ENCODE measurements at places on chromosomes 6 and 20.

GRCh38 chr6:88262332-88262731, 96.2 kb upstream of the CNR1 start:
- peaks cover 3% of the 10 kb centered on the region for H3K27me3 ChIP-seq
- H3K36me3 ChIP-seq = no peaks in the 10 kb centered on the region
- H3K4me1 ChIP-seq = no peaks in the 10 kb centered on the region
- no peak overlapping the region for H3K27ac ChIP-seq
- no peak for DNase-seq

GRCh38 chr6:116969211-116969863, 92.3 kb downstream of the RFX6 start:
- H3K36me3 ChIP-seq = no peaks in the 10 kb centered on the region
- no peak overlapping the region for H3K27ac ChIP-seq
- no peaks in the 10 kb centered on the region for H3K4me1 ChIP-seq
- H3K27me3 ChIP-seq = no peaks in the 10 kb centered on the region

DNA sequence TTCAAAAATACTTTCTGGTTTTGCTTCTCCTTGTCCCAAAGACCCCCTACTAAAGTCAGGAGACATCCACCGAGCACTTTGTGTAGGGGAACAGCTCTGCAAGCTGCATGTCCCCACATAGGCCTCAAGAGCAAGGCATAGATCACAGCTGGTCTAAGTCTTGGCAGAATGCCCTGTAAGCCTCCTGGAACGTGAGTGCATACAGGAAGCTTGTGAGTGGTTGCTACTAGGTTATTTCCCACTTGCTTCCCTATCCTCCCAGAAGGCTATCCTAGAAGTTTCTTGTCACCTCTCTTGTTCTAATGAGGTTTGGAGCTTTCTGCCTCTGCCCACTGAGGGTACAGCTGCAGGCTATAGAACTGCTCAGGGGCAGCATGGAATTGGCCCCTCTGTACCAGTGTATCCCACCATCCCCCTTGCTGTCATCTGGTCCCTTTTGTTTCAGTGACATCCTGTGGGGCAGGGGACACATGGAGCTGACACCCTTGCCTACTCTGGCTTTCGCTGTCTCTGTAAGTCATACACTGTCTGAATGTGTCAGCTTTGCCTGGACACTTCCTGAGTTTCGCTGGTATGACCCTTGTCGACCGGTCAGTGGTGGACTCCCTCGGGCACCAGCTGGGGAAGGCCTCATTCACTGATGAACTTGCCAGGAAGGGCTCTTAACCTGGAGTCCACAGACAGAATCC, 35.6 kb upstream of the KCNK16 start:
- H3K27ac ChIP-seq = no peak overlapping the region
- no peaks in the 10 kb centered on the region for H3K36me3 ChIP-seq
- no peak for DNase-seq
- no peak overlapping the region for H3K4me3 ChIP-seq
- H3K4me1 ChIP-seq = peaks cover 6% of the 10 kb centered on the region
- peaks cover 2% of the 10 kb centered on the region for H3K27me3 ChIP-seq

DNA sequence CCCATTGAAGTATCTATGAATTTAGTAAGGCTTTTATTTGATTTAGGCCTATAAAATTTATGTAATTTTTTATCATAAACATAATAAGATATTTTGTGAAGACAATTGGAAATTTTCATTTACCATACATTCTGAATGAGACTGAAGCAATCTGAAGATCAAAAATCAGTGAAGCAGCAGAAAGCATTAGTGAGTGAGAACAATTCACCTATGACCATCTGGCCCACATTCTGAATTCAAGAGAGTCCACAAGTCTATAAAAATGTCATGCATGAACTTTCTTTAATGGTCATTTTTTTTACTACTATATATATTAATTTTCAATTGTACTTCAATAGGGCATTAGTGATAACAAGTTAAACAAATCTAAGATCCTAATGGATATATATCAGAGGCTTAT, 1026.6 kb upstream of the MAP3K7 start:
- H3K27ac ChIP-seq = no peak overlapping the region
- H3K36me3 ChIP-seq = no peaks in the 10 kb centered on the region
- no peak overlapping the region for H3K4me3 ChIP-seq
- DNase-seq = no peak
- H3K27me3 ChIP-seq = no peaks in the 10 kb centered on the region
- H3K4me1 ChIP-seq = no peaks in the 10 kb centered on the region

- H3K27ac ChIP-seq = no peak overlapping the region
- no peak overlapping the region for H3K4me3 ChIP-seq
- peaks cover 3% of the 10 kb centered on the region for H3K4me1 ChIP-seq
- H3K36me3 ChIP-seq = no peaks in the 10 kb centered on the region
Measured at GRCh38 chr6:38180586-38180985, 361.1 kb downstream of the ZFAND3 start.

- H3K4me1 ChIP-seq = peaks cover 67% of the 10 kb centered on the region
- no peaks in the 10 kb centered on the region for H3K36me3 ChIP-seq
- no peak overlapping the region for H3K27ac ChIP-seq
- peaks cover 5% of the 10 kb centered on the region for H3K27me3 ChIP-seq
- no peak for DNase-seq
Measured at GRCh38 chr6:5504078-5504477, 242.8 kb downstream of the FARS2 start.

GRCh38 chr6:169752074-169752623, 727 bp downstream of the ERMARD start:
- peaks cover 28% of the 10 kb centered on the region for H3K4me1 ChIP-seq
- no peak for DNase-seq
- peak overlapping the region; percentile 99 for H3K27ac ChIP-seq
- peak overlapping the region; percentile 84 for H3K4me3 ChIP-seq

DNA sequence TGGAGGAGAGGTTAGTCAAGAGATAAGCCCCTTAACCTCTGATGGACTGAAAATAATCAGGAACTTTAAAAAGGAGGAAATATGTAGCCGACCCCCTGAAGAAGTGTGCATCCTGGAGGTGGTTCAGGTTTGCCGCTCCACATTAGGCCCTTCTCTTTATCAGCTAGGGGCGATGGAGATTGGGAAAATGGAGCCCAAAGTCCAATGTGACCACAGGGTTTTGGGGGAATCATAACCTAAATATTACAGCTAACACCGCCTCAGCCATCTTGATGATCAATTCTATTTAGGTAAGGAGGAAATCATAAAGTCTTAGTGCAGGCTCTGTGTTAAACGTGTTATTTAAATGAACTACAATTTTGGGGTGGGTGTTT, 1.2 kb downstream of the OGFRL1 start:
- no peak for DNase-seq
- peaks cover 43% of the 10 kb centered on the region for H3K4me1 ChIP-seq
- peaks cover 9% of the 10 kb centered on the region for H3K36me3 ChIP-seq
- H3K4me3 ChIP-seq = peak overlapping the region; percentile 88

DNA sequence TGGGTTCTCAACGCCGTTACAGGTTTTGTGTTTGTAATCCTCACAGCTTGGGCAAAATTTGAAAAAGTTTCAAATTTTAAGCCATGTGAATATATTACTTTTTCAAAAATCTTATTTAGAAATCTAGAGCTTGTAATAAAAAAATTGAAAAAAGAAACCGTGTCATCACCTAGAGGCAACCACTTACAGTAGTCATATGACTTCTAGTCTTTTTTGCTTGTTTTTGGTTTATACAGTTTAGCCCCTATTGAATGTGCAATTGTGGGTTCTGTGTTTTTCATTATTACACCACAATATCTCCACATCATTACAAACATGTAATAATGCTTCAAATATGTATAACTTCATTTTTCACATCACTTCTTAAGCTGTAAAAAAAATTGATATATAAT, 888 bp downstream of the DYNLRB1 start:
- peaks cover 5% of the 10 kb centered on the region for H3K36me3 ChIP-seq
- peak overlapping the region; percentile 93 for H3K27ac ChIP-seq
- peak overlapping the region; percentile 98 for H3K4me3 ChIP-seq
- H3K27me3 ChIP-seq = peaks cover 18% of the 10 kb centered on the region
- no peak for DNase-seq

DNA sequence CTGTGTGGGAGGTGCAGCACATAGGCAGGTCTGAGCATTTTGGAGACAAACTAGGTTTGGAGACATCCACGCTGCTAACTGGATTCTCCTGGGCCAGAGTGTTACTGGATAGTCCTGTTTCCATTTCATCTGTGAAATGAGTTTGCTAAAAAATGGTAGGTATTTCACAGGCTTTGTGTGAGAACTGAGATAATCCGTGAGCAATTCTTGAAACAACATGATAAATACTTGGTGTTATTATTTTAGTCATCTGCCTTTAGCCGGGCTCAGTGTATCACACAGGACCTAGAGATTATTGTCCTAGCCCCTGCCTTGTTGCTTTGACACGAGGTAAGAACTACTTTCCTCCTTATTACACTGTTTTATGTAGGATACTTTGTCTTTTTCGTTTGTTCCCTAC, 63.0 kb downstream of the PRR18 start:
- peak overlapping the region; percentile 88 for H3K27ac ChIP-seq
- H3K4me3 ChIP-seq = peak overlapping the region; percentile 81
- H3K36me3 ChIP-seq = no peaks in the 10 kb centered on the region
- DNase-seq = no peak

GRCh38 chr6:26478985-26479278, 21.2 kb upstream of the BTN1A1 start:
- H3K27me3 ChIP-seq = peaks cover 5% of the 10 kb centered on the region
- H3K27ac ChIP-seq = peak overlapping the region; percentile 19
- peaks cover 33% of the 10 kb centered on the region for H3K4me1 ChIP-seq

DNA sequence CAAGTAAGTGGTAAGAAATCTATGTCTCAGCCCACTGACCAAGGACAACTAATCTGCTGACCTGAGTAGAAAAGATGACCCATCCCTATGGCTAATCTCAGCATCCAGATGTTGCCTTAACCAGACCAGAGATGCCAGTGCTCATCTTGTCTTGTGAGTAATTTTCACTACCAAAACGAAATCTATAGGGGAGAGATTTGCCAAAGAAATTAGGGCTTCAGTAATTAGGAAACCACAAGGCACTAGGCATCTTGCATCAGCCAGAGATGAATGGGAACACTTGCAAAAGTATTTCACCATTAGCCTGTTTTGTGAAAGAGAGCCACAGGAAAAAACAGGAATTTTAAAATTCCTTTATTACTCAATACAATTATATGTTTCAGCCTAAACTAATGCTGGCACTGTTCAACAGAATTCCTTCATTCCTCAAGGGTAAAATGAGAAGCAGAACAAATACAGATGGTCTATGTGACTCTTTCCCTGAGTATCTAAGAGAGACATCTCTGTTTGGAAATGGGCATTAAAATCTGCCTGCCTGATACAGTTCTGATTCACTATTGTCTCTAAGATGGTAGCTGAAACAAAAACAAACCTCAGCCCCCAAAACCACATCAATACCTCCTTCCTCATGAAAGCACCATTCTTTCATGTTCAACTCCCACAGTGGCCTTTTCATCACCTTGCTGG, 87.8 kb downstream of the GMDS start:
- H3K36me3 ChIP-seq = no peaks in the 10 kb centered on the region
- peaks cover 35% of the 10 kb centered on the region for H3K4me1 ChIP-seq
- peak overlapping the region; percentile 47 for H3K27ac ChIP-seq
- DNase-seq = no peak
- H3K4me3 ChIP-seq = no peak overlapping the region
